ENCODE measurements at places on chromosomes 16 and 17.
A peak's percentile ranks its signal among the peaks of the same experiment; 100 is the strongest.

GRCh38 chr16:17125671-17126070 lies 345.1 kb downstream of the XYLT1 start:
- no peak for DNase-seq

GRCh38 chr17:57356719-57357391 lies 100.5 kb downstream of the MSI2 start:
- DNase-seq, result peak; percentile 61

DNA sequence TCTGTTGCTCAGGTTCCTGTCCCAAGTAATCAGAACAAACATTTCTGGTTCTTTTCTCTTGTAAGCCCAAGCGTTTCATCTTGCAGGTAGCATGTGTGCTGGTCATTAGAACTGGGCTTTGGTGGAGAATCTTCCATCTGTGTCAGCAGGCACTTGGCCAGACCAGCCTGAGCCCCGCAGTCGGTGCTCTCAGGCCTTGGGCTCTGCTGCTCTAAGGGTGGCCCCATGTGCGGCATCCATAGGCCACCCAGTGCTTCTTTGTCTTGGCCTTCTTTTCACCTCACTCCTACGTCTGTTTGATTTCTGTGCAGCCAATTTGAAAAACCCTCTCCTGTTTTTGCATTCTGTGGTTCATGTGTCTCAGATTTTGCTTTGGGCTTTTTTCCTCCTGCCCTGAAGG lies 51.6 kb downstream of the PLD6 start:
- no peak for DNase-seq

DNA sequence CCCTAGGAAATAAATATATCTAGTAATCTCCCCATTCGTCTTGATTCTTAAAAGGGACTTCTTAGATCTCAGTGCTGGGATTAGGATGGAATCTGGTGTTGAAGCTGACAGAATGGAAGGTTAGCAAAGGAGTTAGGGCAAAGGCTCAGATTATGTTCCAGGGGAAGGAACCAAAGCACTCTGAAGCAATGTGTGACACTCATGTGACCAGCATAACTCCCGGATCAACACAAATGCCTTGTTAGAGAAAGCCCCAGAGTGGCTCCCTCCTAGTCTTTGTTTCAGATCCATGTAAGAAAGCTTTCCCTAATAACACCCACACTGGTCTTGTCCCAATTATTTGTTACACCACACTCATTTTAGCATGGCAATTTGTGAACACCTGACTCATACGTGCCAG lies 62.6 kb upstream of the ERN1 start:
- DNase-seq, result no peak

DNA sequence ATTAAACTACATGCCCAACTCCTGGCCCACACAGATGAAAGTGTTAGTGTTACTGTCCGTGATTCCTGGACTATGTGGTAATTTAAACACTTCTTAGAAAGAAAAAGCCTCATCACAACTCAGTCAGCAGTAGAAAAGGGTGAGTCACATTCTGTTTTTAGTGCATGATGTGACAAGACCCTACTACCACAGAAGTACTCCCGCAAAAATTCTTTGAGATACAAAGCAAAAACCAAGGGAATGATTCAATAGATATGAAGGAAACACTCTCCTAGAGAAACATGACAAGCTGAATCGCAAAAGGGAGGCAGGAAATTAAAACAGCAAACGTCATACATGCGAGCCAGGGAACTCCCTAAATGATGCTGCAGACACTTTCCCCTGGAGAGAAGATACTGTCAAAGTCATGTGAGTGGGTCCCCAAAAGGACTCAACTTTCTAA lies 14.4 kb downstream of the SNN start:
- peak; percentile 66 for DNase-seq

- DNase-seq, result peak; percentile 90
Observed at GRCh38 chr17:72388765-72389473, 268.1 kb downstream of the SOX9 start.

DNA sequence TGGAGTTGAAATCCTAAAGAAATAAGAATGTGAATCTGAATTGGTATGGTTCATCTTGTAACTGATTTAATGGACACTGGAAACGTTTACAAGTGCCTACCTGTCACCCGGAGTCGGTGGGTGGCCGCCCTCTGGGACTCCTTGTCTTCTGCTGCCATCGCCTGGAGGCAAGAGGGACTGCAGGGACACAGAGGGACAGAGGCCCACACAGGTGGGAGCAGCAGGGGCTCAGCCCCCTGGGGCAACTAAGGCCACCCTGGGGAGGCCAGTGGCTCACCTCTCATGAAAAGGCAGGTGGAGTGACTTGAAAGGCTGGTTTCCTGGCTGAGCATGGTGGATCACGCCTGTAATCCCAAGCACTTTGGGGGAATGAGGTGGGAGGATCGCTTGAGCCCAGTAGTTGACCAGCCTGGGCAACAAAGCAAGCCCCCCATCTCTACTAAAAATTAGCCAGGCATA lies 23.2 kb downstream of the TMEM92 start:
- peak; percentile 72 for DNase-seq

DNA sequence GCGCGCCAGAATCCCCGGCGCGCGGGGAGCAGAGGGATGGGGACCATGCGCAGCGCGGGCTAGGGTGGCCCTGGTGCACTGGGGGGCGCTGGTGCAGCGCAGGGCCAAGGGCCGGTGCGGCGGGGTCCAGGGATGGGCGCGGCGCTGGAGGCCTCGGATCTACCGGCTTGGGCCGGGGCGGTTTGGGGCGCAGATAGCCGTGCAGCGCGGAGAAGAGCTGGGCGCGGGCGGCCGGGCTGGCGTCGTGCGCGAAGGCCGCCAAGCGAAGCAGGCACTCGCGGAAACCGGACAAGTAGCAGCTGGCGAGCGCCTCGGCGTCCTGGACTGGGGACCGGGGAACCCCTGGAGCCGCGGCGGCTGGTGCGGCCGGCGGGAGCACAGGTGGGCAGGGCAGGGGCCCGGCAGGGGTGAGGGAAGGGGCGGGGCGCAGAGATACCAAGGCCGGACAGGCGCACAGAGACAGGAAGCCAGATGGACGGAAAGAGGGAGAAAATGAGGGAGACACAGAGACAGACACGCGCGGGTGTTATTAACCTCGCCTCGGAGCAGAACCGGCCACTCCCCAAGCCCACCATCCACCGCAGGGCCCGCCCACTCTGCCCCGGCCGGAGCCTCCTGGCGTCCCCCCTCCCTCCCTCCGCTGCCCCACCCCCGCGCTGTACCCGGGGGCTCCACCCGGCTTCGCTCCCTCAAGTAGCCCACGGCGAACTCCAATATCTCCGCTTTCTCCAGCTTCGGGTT lies 2.1 kb downstream of the HES7 start:
- peak; percentile 60 for DNase-seq

GRCh38 chr17:42116705-42117396 lies 4.3 kb downstream of the KAT2A start:
- peak; percentile 78 for DNase-seq

DNA sequence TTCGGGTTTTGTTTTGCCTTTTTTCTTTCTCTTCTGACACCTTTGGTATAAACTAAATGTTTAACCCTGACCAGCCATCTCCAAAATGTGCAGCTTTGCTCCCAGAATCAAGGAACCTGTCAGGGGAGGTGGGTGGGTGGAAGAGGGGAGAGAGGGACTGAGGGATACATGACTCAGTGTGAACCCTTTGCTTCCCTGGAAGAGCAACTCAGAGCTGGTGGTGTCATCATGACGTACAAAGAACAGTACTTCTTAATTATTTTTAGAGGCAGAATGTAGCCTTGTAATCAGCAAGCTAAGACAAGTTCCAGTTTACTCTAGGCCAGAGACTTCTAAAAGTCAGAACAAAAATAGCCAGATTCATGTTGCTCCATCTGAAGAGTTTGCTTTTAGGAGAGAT lies 119.6 kb upstream of the HAS3 start:
- DNase-seq, result no peak

DNA sequence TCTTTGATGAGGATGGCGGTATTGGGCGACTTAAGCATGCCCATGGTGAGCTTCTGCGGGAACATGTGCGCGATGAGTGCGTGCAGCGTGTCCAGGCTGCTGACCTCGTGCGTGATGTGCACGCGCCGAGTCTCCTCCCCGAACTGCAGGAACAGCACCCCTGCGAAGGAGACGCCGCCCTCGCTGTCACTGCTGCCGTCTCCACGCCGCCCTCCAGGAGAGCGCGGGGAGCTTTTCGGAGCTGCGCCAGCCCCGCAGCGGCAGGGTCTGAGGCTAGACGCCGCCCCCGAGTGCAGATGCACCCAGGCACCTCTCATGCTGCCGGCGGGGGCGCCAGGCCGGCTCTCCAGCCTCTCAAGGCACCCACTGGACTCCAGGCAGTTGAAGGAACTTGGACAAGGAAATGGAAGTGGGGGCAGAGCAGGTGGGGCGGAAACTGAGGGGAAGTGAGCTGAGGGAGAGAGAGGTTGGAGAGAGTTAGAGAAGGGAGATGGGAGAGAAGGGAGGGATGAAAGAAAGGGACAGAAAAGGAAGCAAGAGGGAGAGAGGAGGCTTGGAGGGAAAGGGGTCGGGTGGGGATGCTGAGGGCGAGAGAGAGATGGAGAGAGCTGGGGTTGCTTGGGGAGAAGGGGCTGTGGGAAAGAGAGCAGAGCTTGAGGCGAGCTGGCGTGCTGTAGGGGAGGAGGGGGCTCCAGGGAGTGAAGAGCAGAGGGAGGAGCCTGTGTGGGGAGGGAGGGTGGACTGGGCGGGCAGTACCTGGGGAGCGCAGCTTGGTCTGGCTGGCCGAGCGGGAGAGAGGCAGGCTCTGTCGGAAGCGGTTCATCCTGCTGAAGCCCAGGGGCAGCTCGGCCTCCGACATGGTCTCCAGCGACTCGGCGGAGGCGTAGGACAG lies 42.1 kb downstream of the SRCIN1 start:
- no peak for DNase-seq

DNA sequence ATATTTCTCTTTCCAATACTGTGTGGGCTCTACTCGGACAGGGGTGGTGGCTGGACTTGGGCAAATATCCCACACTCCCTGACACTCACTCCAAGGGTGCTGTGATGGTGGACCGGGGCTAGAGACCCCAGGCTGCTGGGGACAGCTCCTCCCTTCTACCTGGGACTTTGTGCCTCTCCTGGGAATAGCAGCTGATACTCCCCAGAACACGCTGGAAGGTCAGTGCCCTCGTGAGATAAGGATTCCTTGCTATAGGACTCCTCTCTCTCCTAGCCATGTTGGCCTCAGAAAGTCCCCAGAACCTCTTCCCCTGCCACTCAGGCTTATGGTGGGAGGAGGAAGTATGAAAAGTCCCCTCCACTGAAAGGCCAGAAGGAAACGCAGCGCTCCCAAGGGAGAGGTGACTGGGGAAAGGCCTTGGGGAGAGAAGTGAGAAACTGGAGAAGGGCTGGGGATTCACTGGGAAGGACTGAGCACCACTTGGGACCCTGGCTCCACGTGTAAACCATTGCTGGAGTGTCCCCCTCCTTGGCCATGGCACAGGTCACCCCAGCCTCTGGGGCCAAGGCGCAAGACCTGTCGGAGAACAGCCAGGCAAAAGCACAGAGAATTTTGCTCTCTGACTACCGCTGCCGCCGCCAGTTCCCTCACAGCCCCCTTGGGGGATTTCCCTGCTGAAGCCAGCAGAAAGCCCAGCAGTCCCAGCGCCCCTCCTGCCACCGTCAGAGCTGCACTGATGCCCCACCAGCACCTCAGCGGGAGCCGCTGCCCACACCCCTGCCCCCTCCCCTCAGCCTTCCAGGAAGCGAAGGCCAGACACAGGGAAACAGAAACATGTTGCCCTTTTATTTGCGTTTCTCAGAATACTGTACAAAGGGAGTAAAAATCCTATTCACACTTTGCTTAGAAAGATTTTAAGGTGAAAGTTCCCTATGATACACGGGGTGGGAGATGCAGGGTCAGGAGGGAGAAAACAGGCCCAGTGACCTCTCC lies 2.1 kb upstream of the GSDMB start:
- no peak for DNase-seq

DNA sequence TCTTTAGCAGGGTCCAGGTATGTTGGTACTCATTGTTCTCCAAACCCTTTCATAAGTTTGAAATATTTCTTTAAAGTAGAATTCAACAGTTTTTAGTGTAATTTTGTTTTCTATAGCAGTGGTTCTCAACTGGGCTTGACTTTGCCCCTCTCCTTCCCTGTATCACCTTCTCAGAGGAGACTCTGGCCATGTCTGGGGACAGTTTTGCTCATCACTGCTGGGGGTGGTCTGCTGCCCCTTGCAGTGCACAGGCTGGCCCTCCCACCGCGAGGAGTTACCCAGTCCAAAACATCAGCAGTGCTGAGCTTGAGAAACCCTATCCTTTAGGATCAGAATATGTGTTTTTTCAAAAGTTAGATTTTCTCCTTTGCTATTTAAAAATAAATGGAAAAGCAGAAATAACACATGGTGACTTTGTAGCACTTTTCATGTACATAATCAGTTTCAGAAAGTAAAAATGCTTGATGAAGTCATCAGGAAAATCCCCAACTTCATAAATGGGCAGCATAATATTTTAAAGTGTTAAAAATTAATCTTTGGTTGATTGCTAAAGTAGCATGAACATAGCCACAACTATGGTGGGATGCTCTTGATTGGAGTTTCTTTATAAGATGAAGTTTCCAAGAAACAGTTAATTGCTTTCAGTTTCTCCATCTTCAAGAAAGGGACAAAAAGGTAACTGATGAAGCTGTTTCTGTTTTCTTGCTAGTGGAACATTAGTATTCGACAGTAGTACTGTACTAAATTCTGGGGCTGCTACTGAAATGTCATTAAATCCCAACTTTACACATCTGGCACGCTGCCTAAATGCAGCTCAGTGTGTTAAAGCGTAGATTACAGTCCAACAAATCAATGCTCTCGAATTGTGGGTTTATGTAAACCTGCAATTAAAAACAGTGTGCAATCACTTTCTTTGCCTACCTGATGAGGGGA lies 70.3 kb downstream of the NETO2 start:
- no peak for DNase-seq

DNA sequence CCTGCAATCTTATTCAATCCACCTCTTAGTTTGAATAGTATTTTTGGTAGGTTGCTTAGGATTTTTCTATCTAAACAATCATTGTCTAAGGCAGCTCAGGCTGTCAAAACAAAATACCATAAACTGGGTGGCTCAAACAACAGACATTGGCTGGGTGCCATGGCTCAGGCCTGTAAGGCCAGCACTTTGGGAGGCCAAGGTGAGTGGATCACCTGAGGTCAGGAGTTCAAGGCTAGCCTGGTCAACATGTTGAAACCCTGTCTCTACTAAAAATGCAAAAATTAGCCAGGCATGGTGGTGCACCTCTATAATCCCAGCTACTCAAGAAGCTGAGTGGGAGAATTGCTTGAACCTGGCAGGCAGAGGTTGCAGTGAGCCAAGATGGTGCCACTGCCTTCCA lies 126.7 kb downstream of the CYLD start:
- DNase-seq, result no peak

DNA sequence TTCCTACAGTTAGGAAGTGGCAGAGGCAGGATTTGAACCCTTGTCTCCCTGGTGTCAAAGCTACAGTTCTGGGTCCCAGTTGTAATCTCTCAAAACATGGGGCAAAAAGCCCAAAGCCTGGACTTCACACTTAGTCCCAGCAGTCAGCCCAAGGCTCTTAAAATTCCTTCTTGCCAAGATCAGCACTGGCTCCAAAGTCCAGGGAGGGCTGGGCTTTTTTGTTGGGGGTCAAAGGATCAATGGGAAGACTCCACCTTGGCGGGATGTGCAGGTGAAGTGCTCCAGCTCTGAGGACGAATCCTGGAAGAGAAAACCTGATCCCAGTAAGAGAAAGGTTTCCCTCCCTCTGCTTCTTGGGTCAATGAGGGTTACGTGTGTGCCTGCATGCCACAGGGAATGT lies 195.5 kb downstream of the HAPSTR1 start:
- DNase-seq, result no peak
